Stimulated activated CD4-positive, alpha-beta T cell treated with anti-CD3 and anti-CD28 coated beads, Interleukin-2, amount 100 ng/mL, for 24 hours (primary cell): ENCODE measurements at places on chromosomes 7 and 10.

DNA sequence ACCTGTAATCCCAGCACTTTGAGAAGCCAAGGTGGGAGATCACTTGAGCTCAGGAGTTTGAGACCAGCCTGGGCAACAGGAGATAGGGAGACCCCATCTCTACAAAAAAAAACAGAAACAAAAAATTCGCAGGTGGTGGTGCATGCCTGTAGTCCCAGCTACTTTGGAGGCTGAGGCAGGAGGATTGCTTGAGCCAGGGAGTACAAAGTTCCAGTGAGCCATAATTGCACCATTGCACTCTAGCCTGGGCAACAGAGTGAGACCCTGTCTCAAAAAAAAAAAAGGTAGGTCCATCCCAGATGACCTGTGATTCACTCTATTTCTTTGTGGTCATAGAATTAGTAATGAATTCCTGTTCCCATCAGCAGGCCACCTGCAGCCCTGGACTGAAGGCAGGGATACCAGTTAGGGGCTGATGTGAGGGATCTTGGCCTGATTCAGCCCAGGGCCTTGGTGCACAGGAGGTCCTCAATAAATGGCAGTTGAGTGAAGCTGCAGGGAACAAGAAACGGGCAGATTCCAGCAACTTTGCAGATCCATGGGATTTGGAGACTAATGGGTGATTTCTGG lies at the start of gene MYH16:
Gene MYH16, plus strand, starts transcription at position 364 of the 570 bp plus-strand sequence.
- DNase-seq = no peak

- no peak for DNase-seq
These were observed 87.4 kb downstream of the CHN2 start for GRCh38 chr7:29281782-29282541.

DNA sequence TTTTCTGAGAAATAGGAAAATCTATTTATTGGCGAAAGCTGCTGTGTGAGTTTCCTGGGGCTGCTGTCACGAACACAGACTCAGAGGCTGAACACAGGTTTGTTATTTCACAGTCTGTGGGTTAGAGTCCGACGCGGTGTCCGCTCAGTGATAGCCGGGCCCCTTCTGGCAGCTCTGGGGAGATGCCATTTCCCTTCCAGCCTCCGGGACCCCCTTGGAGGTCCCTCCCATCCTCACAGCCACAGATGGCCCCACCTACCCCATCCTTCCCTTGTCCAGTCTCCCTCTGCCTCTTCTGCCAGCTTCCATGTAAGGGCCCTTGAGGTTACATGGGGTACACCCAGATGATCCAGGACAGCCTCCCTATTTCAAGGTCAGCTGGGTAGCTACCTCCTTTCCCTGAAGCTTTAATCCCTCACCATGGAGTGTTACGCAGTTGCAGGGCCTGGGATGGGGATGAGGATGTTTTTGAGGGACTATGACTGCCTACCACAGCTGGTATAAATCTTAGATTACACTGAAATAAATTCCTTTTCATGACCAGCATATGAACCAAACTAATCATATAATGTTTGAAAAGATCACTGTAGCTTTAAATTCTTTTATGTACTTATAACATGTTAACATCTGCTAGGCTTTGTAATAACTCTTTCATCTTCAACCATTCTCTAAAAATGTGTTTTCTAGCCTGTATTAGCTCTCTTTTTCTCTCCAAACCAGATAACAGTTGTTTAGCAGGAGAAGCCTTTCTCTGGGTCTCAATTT lies 98.5 kb downstream of the WDR37 start:
- no peak for DNase-seq

GRCh38 chr10:3048119-3049019 lies 19.0 kb upstream of the PFKP start:
- DNase-seq = no peak

DNA sequence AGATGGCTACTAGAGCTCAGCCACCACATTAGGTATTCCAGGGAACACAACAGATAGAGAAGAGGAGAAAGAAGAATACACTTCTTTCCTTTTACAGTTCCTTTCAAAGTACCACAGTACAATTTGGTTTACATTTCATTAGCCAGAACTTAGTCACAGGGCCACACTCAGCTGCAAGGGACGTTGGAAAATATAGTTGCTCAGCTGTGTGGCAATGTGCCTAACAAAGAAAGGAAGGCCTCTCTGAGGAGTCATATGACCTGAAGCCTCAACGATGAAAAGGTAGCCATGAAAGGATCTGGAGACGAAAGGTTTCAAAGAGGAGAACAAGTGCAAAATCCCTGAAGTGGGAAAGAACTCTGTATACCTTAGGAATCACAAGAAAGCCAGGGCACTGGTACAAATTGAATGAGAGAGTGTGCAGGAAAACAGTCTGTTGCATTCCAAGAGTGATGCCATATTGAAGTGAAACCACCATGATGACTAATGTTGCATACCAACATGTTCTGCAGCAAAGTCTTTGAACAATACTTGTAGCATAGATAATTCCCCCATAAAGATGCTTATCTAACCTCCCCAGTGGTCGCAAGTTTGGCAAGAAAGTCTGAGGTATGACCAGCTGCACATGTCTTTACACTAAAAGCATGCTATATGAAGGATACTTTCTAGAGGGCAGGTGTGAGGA lies 278.9 kb downstream of the HPSE2 start:
- DNase-seq = no peak

- no peak for DNase-seq
These were observed 130.2 kb upstream of the COBL start for GRCh38 chr7:51446785-51447184.

GRCh38 chr10:64369885-64370773 lies 848.9 kb downstream of the REEP3 start:
- no peak for DNase-seq
